NCI-H187 treated with DMSO at 0.1 percent for 48 hours (cell line): ENCODE measurements at places on chromosomes 6 and 20.

DNA sequence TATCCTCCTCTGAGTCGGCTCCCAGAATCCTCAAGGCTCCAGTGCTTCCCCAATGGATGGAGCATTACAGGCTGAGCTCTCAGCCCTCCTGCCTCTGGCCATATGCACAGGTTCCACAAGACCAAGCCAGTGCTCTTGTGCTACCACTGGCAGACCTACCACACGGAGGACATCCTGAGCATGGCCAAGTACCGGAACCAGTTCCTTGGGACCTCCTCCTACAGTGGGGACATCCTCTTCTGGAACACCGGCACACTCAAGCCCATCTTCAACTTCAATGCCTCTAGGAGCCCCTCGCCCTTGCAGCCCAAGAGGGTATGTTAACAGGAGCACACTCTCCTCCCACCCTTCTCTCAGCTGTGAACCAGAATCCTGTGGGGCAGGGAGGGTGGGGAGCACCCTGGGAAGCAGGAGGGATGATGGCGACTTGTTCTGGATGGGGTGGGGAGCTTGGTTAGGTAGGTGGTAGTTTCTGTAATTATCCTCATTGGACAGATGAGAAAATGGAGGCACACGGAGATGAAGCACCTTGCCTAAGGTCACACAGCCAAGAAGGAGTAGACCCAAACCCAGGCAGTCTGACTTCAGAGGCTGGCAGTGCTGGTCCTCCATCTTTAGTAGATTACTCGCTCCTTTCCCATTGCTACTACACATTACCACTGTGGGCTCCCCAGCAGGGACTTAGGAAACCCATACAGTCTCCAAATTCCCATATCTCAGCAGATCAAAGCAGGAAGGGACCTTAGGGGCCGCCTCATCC is 58.6 kb downstream of the EFCAB8 start:
- no peak for DNase-seq

- no peak for DNase-seq
These were observed 44.0 kb upstream of the TRAM2 start for GRCh38 chr6:52620906-52621190.

DNA sequence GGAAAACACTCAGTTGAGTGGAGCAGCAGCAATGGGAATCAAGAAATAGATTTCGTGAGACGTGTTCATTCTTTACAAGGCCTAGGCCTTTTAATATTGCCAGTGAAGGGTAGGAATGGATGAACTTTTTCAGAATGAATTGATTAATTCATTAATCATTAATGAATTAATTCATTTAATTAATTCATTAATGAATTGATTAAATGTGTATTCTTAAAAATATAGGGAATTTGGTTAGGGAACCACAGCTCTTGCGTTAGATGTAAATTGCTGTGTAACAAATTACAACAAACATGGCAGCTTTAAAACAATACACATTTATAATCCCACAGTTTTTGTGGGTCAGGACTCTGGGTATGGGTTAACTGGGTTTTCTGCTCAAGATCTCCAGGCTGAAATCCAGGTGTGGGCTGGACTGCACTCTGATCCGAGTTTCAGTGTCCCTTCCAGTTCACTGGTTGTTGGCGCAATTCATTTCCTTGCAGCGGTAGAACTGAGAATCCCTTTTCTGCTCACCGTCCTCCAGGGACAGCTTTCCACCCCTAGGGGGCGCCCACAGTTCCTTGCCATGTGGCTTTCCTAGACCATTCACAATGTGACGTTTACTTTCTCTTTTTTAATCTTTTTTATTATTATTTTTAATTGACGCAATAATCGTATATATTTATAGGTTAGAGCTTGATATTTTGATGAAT is 32.8 kb upstream of the BCAS1 start:
- no peak for DNase-seq

DNA sequence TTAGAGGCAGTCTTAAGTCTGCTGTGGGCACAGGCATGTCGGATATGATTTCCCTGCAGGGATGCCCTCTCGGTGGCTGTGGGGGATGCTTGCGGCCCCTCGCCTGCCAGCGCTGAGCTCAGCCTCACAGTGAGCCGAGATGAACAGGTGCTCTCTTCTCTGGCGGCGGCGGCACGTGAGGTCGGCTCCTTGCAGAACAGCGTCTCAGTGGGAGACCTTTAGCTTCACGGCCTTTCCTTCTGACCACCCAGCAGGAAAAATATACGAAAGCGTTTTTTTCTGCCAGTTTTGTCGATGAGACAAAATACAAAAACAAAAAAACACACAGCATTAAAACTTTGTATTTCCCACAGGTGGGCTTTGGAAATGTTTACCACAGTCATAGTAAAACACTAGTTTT is 23.6 kb downstream of the FOXA2 start:
- no peak for DNase-seq

GRCh38 chr6:107154801-107155160 is 39.5 kb upstream of the BEND3 start:
- DNase-seq: no peak

- DNase-seq: no peak
These were observed 8.5 kb downstream of the TMEM242 start for GRCh38 chr6:157314705-157315321.

GRCh38 chr6:82413868-82414267 is 50.3 kb downstream of the TPBG start:
- no peak for DNase-seq
